ENCODE measurements at places on chromosomes 6 and 20.

GRCh38 chr6:142118328-142118727 is 14.4 kb upstream of the GJE1 start:
- DNase-seq = no peak

GRCh38 chr6:111464184-111464583 is 18.8 kb downstream of the REV3L start:
- DNase-seq = no peak

DNA sequence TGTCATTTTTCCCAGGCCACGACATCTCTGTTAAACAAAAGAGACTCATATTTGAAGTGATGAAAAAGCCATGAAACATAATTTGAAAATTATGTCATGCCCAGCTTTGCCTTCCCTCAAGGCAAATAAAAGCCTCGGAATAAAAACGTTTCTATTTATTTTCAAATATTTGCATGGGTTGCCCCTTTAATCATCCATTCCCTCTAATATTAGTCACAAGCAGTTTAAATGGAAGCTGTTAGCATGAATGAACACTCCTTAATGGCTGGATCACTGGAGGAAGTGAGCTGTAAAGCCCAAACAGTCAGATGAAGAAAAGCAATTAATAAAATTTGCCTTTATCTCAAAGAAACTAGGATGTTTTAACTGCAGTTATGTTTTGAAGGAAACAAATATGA is 69.3 kb upstream of the STMND1 start:
- no peak for DNase-seq

DNA sequence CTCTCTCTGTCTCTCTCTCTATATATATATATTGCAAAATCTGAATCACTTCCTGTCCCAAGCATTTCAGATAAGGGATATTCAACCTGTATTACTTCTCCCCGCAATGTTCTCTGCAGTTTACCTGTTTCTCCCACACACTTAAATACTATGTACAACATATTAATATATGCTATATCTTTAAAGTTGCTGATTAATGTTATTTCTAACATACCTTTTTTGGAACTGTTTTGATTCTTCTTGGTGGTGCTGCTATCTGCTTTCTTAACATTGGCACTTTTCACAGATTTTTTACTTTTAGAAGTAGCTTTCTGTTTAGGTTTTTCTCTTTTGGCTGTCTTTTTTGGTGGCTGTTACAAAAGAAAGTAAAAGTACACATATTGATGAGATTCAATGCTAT is 27.2 kb downstream of the DEK start:
- DNase-seq = no peak

- no peak for DNase-seq
These were observed 56.0 kb downstream of the ISM1 start for GRCh38 chr20:13276945-13277541.

- DNase-seq = no peak
These were observed 45.7 kb upstream of the TSHZ2 start for GRCh38 chr20:52926505-52926904.

GRCh38 chr20:22248051-22248667 is 336.2 kb downstream of the FOXA2 start:
- no peak for DNase-seq

GRCh38 chr6:125843593-125843992 is 52.8 kb downstream of the NCOA7 start:
- DNase-seq = peak; percentile 81

DNA sequence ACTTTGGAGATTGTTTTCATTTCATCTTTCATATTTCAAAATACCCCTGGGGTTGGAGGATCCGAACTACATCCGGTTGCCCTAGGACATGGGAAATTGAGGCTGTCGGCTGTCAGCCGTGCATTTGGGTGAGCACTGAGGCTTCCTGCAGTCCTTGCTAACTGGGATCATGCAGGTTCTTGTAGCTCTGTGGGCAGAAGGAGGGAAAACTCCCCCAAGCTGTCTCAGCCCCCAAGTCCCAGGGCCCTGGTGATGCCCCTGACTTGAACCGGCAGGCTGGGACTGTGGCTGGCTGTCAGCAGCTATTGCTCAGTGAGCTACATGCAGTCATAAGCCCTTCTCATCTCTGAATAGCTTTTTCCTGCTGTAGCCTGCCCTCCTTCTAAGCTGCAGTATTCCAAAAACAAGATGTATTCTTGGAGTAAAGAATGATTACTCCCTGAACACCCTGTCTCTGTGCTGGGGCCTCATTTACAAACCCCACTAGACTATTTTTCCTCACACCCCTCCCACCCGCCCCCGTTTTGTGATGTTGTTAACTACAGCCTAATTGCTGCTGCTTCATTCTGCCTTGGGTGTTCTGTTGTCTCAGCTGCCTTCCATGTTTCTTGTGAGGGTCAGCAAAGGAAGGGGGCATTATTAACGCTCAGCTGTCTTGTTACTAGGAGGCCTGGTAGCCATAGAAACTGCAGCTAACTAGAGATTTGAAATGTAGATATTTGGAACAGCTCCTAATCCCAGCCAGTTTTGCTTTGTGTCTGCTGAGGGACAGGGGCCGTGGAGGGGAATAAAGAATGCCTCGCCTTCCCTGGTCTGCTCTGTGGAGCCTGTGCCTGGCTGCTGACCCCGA is 18.1 kb downstream of the MTRES1 start:
- no peak for DNase-seq

- DNase-seq = no peak
These were observed 62.2 kb upstream of the KIF13A start for GRCh38 chr6:18049646-18050045.

- DNase-seq = no peak
These were observed 2.3 kb upstream of the NKX2-2 start for GRCh38 chr20:21516180-21516567.

DNA sequence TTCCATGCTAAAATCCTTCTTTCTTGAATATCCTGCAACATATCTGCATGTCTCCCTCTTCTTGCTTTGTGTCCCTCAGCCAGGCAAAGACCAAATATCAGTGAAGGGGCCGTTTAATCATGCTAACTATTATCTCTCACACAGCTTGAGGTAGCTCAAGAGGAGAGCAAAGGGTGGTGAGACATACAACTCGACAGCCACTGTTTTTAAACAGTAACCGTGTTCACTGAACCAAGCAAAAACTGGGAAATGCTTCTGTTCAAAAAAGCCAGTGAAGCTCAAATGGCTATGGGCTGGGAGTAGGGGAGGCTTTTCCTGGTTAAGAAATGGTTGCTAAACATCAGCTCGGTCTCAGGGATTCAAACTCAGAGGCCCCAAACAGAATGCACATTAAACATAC is 83.4 kb downstream of the MAP7 start:
- no peak for DNase-seq

- DNase-seq = no peak
These were observed 38.4 kb downstream of the PPP1R3G start for GRCh38 chr6:5123296-5124143.

GRCh38 chr6:33992191-33992590 is 153.7 kb downstream of the GRM4 start:
- no peak for DNase-seq
